ENCODE measurements at places on chromosomes 7 and 10. TPM values are rescaled to one million over a fixed set of nuclear protein-coding genes. Genes with fewer than 3 reads are reported as not detected.

Gene CFAP58
- 0.74 TPM for total RNA-seq

Gene ANKRD61
- 0.19 TPM for total RNA-seq

Gene FAM24B
- total RNA-seq, result 8.2 TPM

Gene PROSER2
- total RNA-seq, result 31.3 TPM

Gene TCERG1L
- total RNA-seq, result not detected

Gene NXPH1
- total RNA-seq, result not detected

Gene PTPRE
- 0.83 TPM for total RNA-seq

Gene TRIL
- total RNA-seq, result 0.37 TPM

Gene SDHAF3
- total RNA-seq, result 8.1 TPM

Gene CCDC172
- total RNA-seq, result not detected

Gene HOXA7
- total RNA-seq, result not detected

Gene SH2D4B
- total RNA-seq, result 0.30 TPM

Gene SPDYE11
- not detected for total RNA-seq

Gene ABHD11
- 42.6 TPM for total RNA-seq

Gene AKR1C4
- not detected for total RNA-seq

Gene TMEM139
- 3.2 TPM for total RNA-seq

Gene TUBB8
- total RNA-seq, result not detected

Gene GNG11
- 13.0 TPM for total RNA-seq

Gene SFRP5
- total RNA-seq, result 0.94 TPM

Gene HK1
- 68.2 TPM for total RNA-seq

Gene SCD
- total RNA-seq, result 113 TPM

Gene CASTOR2
- 1.2 TPM for total RNA-seq

Gene TMEM209
- total RNA-seq, result 24.3 TPM

Gene IFRD1
- 80.7 TPM for total RNA-seq

Gene GPR15LG
- total RNA-seq, result not detected

Gene TSPAN13
- 24.3 TPM for total RNA-seq

Gene PTPN20
- not detected for total RNA-seq

Gene GIMAP6
- total RNA-seq, result 0.05 TPM
